ENCODE measurements at places on chromosomes 7 and 10.

GRCh38 chr7:11195502-11195901 is 221.8 kb downstream of the PHF14 start:
- DNase-seq, result no peak

DNA sequence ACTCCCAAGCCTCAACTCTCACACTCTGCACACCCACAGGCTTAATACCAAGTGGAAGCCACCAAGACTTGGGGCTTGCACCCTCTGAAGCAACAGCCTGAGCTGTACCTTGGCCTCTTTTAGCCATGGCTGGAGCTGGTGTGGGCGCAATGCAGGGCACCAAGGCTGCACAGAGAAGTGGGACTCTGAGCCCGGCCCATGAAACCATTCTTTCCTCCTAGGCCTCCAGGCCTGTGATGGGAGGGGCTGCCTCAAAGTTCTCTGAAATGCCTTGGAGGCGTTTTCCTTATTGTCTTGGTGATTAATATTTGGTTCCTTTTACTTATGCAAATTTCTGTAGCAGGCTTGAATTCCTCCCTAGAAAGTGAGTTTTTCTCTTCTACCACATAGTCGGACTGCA is 276.6 kb downstream of the PAXIP1 start:
- no peak for DNase-seq

DNA sequence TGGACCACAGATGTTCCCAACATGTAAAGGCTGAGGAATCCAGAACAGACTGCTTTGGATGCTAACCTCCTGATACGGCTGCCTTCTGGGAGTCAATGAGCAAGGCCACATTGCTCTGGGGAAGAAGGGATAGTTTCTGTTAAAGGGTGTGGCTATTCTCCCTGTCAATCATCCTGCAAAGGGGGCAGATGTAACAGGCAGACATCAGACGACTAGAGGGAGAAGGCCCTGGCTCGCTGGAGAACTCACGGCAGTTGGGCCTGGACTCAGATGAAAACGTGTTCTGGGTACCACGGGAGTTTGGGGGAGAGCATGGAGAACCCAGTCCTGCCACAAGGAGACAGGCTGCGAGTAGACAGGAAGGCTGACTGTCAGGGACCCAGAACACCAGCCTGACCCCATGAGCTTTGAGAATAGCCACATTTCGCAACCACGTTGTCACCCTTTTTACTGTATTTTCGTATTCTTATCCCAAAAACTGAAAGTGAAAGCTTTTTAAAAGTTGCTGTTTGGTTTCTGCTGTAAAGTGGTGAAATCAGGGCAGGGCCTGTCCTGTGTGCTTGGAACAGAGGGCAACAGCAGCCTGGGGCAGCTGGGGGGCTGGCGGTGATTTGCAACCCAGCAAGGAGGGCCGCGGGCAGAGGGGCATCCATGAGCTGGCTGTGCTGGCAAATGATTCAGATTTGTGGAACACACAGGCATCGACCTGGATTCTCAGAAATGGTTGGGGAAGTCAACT is 95.3 kb downstream of the MYOF start:
- no peak for DNase-seq

DNA sequence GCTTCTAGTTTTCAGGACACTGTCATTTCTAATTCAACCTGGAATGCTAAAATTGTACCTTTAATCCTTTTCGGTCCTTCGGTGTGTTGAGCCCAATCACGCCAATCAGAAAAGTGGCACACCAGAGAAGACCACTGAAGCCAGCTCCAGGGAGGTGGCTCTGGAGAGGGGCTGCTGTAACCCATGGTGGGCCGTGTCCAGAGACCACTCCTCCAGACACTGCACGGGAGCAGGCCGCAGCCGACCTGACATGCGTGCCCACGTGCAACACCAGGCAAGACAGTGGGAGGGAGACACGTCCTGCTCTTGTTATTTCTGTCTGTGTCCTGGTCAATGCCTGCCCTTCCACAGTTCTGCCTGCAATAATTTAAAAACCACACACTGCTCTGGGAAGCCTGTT is 246.1 kb downstream of the ZMYND11 start:
- no peak for DNase-seq

- no peak for DNase-seq
These were observed 4.9 kb downstream of the AEBP1 start for GRCh38 chr7:44108768-44109750.

DNA sequence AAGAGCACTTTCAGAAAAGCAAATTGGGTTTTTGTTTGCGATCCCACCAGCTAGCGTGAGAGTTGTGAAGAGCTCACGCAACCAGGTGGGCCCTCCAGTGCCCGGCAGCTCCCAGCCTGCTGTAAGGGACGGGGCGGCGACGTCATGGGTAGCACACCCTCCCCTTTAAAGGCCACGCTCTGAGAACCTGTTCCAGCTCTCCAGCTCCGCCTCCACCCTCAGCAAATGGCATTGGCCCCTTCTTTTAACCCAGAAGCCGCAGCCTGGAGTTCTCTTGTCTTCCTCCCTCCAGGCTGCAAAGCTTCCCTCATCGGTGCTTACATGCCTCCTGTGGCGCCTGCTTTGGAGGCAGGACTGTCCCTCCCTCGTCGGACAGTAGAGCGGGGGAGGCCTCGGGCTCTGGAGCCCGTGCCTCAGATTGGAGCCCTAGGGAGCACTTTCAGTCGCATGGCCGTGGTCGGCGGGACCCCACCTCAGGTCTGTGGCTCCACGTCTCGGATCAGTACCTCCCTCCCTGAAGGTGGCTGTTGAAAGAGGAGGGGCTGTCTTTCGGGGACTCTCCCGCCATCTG is 32.9 kb downstream of the WIPI2 start:
- DNase-seq, result no peak

GRCh38 chr7:22124941-22125340 is 179.2 kb upstream of the CDCA7L start:
- DNase-seq, result no peak

- no peak for DNase-seq
These were observed 527.3 kb upstream of the SEMA3D start for GRCh38 chr7:85714043-85714578.

DNA sequence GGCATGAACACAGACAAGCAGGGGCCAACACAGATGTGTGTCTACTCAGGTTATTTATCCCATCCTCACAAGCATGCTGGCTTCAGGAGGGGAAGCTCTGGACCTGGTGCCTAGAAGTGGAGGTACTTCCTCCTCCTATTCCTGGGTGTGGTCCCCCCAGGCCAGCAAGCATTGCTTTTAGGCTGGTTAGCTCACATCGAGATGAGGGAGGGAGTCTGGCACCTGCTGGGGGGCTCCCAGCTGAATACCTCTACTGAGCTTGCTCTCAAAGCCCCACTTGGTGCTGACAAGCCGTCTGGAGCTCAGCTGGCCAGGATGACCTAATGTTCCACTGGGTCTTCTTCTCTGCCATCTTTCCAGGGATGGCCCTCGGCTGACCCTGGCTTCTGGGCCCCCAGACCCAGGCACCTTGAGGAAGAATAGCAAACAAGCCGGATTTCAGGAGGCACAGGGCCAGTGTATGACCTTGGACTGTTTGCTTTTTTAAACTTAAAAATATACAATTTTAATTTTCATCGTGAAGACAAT is 26.8 kb downstream of the FAM241B start:
- DNase-seq, result no peak

DNA sequence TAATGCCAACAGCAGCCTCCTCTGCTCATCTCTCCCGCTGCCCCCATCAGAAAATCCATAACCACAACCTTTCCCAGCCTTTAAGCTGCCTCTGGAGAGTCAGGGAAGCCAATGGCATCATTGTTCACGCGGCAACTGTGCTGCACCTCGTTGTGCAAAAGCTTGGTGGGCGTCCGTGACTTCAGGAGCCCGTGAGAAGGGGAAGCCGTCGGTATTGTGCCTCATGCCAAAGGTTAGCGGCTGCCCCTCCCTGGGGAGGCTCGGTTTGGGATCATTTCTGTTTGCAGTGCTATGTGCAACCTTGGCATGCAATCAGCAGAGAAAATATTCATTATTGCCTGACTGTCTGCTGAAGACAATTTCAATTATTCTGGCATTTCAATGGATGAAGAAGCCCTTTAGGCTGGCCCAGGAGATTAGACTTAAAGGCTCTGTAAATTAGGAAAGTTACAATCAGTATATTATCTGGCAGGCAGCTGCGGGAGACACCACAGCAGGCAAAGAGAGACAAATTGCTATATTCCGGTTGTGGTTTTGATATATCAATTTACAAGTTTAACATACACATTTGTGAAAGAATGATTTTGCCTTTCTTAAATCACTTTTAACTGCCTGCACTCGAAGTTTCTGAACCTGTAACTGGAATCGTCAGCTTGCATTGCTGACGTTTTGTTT is 244.5 kb downstream of the GATA3 start:
- DNase-seq, result no peak

DNA sequence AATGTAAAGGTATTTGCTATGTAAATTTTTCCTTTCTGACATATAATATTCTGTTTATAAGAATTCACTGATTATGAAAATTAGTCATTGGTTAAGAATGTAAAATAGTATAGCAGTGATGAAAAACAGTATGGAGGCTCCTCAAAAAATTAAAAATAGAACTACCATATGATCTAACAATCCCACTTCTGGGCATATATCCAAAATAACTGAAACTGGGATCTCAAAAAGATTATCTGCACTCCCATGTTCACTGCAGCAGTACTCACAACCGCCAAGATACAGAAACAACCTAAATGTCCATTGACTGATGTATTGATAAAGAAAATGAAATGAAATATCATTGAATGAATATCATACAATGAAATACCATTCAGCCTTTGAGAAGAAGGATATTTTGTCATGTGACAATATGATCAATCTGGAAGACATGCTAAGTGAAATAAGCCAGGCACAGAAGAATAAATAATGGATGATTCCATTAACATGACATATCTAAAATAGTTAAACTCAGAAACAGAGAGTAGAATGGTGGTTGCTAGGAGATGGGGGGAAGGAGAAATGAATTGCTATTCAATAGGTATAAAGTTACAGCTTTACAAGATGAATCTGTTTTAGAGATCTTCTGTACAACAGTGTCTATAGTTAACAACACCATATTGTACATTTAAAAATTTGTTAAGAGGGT is 14.0 kb downstream of the C10orf88 start:
- no peak for DNase-seq

DNA sequence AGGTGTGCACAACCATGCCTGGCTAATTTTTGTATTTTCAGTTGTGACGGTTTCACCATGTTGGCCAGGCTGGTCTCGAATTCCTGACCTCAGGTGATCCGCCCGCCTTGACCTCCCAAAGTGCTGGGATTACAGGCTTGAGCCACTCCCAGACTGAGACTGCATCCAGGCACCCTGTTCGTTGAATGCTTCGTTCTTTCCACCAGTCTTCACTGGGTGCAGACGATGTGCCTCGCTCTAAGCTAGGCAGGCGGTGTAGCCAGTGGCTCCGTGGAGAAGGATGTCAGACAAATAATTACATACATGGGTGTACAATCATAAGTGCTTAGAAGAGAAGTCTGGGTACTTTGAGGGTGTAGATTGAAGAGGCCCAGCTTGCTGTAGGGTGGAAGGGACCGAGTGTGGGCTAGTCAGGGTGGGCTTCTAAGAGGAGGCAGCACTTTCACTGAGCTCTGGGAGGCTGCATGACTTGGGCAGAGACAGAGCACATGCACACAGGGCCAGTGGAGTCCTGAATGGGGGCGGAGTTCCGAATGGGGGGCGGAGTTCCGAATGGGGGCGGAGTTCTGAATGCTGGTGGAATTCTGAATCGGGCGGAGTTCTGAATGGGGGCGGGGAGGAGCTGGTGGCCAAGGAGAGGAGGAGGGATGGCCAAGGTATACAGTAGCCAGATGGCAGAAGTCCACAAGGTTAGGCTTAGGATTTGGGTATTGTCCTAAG is 74.3 kb downstream of the COL26A1 start:
- no peak for DNase-seq

DNA sequence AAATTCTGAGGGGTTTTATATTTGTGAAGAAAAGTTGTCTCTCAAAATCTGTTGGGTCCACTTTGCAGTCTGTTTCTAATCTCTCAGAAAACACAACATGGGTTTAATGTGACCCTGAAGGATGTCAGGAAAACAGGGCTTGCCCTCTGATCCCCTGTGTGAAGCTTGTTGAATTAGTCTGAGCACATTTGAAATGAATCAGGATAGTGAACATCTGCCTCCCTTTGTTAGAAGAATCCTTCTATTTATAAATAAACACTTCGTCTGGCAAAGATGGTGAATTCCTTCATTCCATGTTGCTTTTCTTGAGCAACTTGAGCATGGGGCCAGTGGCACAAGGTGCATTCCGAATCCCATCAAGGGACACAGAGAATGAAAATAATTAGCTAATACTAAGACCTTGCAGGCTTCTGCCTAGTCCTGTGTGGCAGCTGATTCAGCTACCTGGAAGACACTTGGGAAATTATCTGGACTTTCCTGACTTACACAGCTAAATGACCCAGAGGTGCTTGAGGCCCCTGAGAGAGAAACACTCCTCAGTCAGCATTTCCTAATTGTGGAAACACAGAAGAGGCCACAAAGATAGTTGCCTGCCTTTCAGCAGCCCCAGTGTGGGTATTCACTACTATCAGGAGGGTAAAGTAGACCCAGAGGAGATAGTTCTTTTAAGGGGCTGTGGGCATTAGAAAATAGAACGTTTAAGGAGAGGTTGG is 305.5 kb downstream of the C7orf25 start:
- DNase-seq, result no peak

DNA sequence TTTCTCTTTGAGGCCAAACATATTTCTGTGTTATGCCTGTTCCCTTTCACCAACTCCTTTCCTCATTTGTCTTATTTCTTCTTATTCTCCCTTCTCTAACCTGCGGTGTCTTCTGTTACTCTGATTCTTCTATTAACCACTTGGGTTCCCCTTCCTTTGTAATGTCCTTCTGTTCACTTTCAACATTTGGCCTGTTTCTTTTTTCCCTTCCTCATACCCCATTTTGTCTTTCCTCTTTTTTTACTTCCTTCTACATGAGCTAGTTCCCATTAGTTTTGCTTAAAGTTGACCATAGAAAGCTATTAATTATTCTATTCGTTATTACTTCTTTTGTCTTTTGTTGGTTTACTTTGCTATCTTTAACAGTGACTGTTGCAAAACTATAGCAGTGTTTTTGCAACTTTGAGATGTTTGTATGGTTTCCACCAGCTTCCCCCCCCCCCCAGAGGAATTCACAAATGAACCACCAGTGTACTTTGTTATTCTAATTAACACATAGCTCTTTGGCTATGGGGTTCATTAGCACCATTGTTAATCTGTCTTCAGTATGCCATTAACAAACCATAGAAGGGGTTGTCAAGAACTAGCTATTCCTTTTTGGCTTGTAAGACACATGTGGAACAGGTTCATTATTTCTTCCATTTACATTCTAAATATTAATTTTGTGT is 2.9 kb downstream of the LRGUK start:
- DNase-seq, result no peak

Measured in cerebellar nuclear complex (tissue), 1 donor.